ENCODE measurements at places on chromosomes 7 and 10.

DNA sequence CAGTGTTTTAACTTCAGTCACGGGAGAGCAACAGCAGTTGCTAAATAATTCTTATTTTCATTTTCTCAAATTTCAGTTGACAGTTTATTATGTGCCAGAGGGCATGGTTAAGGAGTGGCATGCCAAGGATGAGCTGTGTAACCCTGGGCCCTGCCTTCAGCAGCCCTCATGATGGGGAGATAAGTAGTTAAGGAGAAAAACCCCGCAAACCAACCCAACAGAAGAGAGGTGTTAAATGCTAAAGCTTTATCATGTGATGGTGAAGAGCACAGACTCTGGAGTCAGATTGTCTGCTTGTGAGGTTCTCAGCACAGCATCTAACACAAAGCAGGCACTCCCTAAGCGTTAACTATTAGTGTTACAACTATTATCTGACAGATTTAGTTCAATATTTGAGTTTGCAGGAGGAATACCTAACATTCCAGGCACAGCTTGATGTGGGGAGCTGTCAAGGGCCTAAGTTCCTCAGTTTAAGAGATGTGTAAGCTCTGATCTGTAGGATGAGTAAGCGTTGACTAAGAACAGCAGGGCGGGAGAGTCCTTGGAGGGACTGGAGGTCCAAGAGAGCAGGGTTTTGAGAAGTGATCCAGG, 29.6 kb downstream of the STAM start:
- peak; percentile 93 for DNase-seq

DNA sequence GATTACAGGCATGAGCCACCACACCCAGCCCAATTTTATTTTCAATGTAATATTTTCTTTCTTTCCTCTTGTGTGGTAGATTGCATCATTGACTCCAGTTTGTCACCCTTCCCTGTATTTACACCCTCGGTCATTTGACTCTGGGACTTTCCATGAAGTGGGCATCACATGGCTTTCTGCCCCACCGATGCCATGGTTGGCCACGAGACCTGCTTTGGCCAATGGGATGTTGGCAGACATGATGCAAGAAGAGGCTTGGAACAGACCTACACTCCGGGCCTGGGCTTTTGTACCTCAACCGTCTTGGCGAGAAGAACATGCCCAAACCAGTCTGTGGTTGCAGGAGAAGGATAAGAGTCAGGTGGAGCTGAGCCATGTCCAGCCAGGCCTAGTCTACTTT, 38.8 kb upstream of the CACUL1 start:
- DNase-seq = no peak

DNA sequence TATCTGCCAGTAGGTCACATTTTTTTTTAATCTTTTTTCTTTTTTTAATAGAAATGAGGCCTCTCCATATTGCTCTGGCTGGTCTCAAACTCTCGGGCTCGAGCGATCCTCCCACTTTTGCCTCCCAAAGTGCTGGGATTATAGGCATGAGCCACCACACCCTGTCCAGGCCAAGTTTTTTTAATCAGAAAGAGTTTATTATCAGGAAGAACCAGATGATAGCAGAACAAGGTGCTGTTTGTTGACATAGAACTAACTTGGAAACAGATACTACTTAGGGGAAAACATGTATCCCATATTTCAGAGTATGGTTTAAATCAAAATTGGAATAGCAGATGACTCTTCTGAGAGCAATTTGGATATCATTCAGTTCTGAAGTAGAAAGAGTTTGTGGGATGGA, 118.6 kb downstream of the NRF1 start:
- no peak for DNase-seq

DNA sequence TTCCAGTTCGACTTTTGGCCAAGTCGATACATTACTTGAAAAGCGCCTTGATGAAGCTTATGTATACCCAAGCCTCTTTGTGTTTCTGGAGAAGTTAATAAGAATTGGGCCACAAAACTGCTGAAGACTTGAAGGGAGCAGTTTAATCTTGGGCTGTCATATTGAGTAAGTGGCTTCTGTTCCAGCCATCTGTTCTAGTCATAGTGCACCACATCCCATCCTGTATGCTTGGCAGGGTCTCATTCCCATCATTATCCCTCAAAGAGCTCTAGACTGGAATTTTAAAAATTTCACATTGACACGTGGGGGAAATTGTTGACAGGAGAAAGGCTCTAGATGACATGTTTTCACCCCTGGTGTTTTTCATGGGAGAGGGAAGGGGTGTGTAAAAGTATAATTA, 196.6 kb upstream of the PLPP4 start:
- DNase-seq = no peak

- DNase-seq = peak; percentile 78
Observed at GRCh38 chr7:134865001-134865845, 85.8 kb downstream of the CALD1 start.

DNA sequence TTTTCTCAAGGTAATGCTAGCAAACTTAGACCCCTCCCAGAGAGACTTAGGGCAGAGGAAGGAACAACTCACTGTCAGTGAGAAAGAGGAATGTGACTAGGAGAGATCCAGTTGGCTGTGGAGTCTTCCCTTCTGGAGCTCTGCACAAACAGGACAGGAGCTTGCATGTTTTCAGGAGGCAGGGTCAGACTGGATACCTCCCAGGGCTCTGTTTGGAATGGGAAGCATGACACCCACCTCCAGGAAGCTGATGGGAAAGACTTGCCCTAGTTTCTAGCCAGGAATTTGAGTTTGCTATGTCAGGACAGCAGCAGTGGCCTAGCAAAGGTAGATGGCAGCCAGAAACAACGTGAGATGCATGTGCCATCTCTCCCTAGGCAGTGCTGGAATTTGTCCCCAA, 40.6 kb downstream of the GHRHR start:
- DNase-seq = peak; percentile 36

DNA sequence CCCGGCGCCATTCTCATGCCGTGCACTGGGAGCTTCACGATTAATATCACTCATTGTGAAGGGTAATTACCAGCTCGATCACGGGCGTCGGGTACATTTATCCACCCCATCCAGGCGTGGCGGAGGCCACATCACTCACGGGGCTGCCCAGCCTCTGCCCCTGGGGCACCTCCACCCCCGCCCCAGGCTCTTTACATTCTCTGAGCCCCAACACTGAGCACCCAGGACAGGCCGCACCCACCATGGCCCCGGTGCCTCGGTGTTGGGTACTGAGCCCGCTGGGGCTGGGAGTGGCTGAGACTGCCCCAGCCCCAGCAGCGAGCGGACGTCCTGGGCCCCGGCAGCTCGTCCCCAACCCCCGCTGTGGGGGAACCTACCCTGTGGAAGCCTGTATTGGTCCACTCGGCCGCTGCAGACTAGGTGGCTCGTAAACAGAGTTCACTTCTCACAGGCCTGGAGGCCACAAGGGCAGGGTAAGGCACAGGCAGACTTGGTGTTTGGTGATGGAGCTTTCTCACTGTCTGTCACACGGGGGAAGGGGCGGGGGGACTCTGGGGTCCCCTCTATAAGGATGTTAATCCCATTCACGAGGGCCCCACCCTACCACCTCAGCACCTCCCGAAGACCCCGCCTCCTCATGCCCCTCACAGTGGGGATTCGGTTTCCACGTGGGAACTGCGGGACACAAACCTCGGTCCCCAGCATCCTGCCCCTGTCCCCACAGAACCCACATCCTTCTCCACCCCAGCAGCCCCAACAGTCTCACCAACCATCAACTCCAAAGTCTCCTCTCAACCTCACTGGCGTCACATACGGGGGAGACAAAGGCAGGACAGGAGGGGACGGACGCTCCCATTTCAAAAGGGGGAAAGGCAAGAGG, 184.1 kb downstream of the ELFN1 start:
- DNase-seq = no peak

- no peak for DNase-seq
Observed at GRCh38 chr7:36708767-36709166, 15.5 kb downstream of the AOAH start.

- peak; percentile 45 for DNase-seq
Observed at GRCh38 chr7:112759905-112760304, 30.3 kb downstream of the TMEM168 start.

GRCh38 chr7:29290829-29291228, 96.3 kb downstream of the CHN2 start:
- DNase-seq = no peak

DNA sequence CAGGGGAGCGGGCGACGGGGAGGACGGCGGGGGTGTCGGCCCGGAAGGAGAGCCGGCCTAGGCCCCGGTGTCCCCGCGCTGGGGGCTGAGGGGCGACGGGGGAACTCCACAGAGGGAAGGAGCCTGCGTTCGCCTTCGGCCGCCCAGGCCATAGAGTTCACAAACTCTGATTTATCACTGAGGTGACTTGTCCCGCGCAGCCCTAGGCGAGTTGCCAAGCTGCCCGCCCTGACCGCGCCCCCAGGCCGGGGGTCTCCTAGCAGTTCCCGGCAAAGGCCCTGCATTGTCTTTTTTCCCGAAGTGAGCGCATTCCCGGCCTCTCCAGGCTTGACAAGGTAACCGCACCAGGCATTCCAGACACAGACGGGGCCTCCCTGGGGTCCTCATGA, 2.9 kb upstream of the NKX6-2 start:
- DNase-seq = no peak

DNA sequence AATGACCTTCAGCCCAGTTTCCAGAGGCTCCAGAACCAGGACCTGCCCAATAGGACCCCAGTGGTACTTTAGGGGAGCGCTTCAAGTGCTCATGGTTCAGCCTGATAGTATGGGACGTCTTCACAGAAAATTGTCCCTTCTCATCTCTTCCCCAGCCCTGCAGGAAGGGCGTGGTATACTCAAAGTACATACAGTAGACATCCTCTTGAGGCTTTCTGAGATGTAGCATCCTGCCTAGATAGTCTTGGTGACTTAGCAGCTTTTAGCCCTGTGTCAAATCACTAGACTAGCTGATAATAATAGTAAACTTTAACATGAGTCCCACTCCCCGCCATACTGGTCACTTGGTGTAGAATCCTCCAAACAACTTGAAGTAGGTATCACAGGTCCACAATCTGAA, 193.2 kb downstream of the CYP26A1 start:
- DNase-seq = no peak

- peak; percentile 46 for DNase-seq
Observed at GRCh38 chr10:92164036-92164696, 126.7 kb downstream of the CPEB3 start.

DNA sequence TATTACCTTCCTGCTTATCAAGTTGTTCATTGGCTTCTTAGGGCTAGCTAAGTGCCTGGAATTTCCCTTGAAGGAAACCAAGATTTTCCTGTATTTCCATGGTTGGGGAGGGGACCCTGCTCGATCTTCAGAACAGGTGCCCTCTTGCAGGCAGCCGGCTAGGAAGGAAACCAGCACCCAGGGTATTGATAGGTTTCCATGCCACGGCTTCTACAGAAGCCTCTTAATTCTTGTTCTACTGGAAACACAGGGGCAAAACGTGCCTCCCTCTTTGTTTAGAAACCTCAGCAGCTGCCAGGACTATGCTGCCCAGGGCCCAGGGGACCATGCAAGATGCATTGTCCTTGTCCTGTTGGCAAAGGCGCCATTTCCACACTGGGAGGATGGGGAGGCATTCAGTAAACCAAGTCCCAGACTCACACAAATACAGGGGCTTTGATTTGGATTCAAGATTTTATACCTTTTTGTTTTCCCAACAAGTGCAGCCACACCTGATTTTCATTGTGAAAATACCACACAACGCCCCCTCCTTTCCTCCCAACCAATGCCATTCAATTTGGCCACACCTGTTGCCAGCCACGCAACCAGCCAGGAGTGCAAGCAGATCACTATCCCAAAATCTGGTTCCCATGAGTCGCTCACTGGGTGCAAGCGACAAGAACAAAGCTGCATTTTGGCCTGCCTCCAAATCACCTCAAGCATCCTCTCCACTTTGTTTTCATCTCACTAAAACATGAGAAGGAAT, 29.6 kb downstream of the C10orf71 start:
- no peak for DNase-seq

DNA sequence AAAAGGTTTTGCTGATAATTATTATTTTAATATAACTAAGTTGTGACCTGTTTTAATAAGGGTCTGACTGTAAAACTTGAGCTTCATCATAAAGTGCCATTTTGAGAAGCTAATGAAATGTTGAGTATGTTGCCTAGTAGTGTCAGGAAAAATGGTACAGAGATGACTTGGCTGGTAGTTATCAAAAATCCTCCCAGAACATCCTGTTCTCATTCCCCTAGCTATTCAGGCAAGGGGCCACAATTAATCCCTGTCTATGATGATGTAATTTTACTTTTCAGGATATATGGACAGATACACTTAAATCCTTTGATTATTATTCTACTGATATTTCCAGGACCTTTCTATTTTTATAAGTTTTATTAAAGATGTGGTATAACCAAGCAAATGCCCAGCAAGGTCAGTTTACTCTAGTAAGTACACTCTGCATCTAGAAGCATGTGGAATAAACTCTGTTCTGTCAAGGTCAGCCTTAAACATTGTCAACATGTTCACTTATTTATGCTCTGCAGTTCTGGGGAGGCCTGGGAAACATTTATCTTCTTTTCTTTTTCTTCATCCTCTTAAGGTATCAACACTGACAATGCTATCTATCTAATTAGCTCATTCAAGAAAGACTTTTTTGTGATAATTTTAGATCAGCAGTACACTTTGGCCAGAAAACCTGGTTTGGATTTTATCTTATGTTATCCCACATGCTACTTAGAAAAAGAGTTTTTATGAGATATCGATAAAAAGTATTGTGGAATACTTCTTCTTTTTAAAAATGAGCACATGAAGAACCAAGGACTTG, 32.1 kb downstream of the BTRC start:
- peak; percentile 46 for DNase-seq

DNA sequence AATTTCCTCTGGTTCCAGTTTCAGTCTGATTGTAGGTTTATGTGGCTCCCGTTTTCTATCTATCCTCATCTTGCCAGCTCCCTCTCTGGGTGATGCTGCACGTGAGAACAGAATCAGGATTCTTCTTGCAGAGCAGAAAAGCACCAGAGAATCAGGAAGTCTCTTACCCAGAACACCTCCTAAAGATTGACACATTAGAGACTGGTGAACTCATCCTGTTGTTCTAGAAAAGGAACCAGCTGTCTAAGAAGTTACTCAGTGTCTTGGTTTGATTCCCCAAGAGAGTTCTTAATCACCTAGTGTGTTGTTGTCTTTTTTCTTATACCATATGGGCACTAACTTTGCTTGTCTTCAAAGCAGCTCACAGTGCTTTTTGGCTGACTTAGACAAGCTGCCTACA, 152.4 kb downstream of the DGKI start:
- peak; percentile 90 for DNase-seq

- peak; percentile 99 for DNase-seq
Observed at GRCh38 chr7:19404912-19405329, 259.7 kb upstream of the FERD3L start.

DNA sequence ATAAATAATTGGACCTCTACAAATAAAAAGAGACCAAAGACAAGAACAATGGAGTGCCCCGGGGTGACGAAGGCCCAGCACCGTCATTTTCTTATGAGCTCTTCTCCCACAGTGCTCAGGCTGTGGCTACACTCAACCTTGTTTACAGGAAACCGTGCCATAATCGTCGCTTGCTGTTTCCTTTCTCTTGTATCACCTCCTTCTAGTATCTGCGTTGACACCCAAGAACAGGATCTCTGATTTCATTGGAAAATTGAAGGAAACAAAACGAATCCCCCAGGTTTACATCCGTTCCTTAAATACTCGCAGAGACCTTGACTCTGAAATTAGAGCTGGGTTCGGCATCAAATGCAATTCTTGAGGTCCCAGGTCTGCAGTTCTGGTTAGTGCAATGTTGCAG, 1.7 kb upstream of the IGFBP3 start:
- no peak for DNase-seq

- DNase-seq = peak; percentile 64
Observed at GRCh38 chr7:143882020-143882603, 19.9 kb downstream of the TCAF1 start.

GRCh38 chr7:159098424-159098786, 46.3 kb downstream of the VIPR2 start:
- no peak for DNase-seq

Data from fibroblast of mammary gland (primary cell).